ENCODE measurements at places on chromosomes 6 and 20.

GRCh38 chr20:32139947-32140346 is 30.4 kb downstream of the TM9SF4 start:
- no peak for DNase-seq

GRCh38 chr6:157550114-157550989 is 169.4 kb downstream of the ZDHHC14 start:
- DNase-seq, result no peak

DNA sequence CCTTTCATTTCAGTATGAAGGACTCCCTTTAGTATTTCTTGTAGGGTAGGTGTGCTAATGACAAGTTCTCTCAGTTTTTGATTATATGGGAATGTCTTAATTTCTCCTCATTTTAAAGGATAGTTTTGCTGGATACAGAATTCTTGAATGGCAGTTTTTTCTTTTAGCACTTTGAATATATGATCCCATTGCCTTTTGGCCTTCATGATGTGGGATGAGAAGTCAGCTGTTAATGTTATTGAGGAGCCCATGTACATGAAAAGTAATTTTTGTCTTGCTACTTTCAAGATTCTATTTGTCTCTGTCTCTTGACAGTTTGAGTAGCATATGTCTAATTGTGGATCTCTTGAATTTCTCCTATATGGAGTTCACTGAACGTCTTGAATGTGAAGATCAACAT is 30.9 kb downstream of the RSPH3 start:
- DNase-seq, result peak; percentile 13

GRCh38 chr20:49280463-49281058 is 2.7 kb upstream of the ZNFX1 start:
- DNase-seq, result no peak

GRCh38 chr20:62114894-62115293 is 7.4 kb upstream of the LSM14B start:
- no peak for DNase-seq

DNA sequence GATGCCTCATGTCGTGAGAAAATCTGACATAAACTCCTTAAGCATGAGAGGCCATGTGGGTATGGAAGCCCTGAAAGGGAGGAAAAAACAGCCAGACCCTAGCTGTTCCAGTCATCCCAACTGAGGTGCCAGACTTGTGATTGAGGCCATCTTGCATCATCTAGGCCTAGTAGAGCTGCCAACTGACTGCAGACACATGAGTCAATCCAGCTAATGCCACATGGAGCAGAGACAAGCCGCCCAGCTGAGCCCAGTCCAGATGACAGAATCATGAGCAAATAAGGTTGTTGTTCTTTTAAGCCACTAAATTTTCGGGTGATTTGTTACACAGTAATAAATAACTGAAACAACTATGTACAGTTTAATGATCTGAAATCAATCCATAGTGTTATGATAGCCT is 680.9 kb downstream of the MAFB start:
- no peak for DNase-seq

DNA sequence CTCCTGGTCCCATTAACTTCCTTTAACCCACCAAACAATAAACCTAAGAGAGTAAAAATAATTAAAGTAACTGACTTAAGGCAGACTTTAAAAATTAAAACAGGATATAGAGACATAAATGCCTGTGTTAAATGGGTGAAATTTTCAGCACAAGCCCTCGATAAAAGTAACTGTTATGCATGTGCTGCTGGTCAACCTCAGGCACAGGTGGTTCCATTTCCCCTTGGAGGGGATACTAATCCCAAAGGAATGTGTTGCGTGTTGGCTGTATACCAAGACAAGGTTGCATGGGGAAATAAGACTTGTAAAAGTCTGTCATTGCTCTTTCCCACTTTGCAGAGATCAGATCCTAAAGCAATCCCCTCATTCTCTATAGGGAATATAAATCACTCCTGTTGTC is 25.8 kb downstream of the HLA-A start:
- DNase-seq, result peak; percentile 53

DNA sequence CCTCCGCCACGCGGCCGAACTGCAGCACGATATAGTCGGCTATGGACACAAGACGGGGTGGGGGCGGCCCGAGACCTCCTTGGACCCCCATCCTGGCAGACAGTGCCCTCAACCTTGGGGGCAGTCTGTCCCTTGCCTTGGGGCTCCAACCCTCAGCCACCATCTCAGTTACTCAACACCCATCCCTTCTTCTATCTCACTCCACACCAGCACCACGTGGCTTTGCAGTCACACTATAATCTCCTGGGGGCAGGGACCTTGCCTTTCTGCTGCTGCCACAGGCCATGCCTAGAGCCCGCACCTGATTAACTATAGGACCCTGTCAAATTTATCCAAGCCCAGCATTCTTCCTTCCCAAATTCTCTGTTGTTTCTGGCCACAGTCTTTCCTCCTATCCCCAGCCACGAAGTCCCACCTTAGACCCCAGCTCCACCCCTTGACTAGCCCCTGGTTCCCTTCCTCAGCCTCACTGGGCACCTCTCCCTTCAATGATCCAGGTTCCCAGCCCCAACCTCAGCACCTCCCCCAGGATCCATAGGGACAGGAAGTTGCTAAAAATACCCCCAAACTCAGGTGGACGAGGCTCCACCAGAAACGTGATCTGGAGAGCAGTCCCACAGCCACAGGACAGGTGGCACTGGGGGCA is 1.7 kb upstream of the TEAD3 start:
- DNase-seq, result no peak

GRCh38 chr6:135498185-135498841 is 773 bp upstream of the AHI1 start:
- DNase-seq, result peak; percentile 94
